ENCODE measurements at places on chromosomes 3 and 15. TPM values are rescaled to one million over a fixed set of nuclear protein-coding genes. Genes with fewer than 3 reads are reported as not detected.

Gene FAM43A
- polyA plus RNA-seq = 3.8 TPM

Gene NAALADL2
- 0.80 TPM for polyA plus RNA-seq

Gene TLE3
- 15.7 TPM for polyA plus RNA-seq

Gene SLC2A2
- not detected for polyA plus RNA-seq

Gene C2CD4A
- polyA plus RNA-seq = 0.24 TPM

Gene ALDH1A3
- polyA plus RNA-seq = 1.8 TPM

Gene ESYT3
- 0.53 TPM for polyA plus RNA-seq

Gene GOLGA6L10
- polyA plus RNA-seq = 0.85 TPM

Gene FAM98B
- 18.6 TPM for polyA plus RNA-seq

Gene VIPR1
- 6.2 TPM for polyA plus RNA-seq

Gene HDDC3
- 19.8 TPM for polyA plus RNA-seq

Gene NR2F2
- polyA plus RNA-seq = 60.4 TPM

Gene SENP5
- 5.3 TPM for polyA plus RNA-seq

Gene FOXB1
- 1.9 TPM for polyA plus RNA-seq

Gene C3orf20
- polyA plus RNA-seq = not detected

Gene SLC38A3
- polyA plus RNA-seq = 18.3 TPM

Gene PRR20G
- polyA plus RNA-seq = not detected

Gene ILDR1
- 1.2 TPM for polyA plus RNA-seq

Gene PLCH1
- 1.1 TPM for polyA plus RNA-seq

Gene NDN
- 64.0 TPM for polyA plus RNA-seq

Gene LMAN1L
- not detected for polyA plus RNA-seq

Gene SLC35G2
- polyA plus RNA-seq = 12.8 TPM

Gene CP
- 8.1 TPM for polyA plus RNA-seq

Gene ACOX2
- polyA plus RNA-seq = 2.5 TPM

Gene RASGRP1
- polyA plus RNA-seq = 1.3 TPM

Gene GUCA1C
- polyA plus RNA-seq = not detected

Gene TMEM212
- polyA plus RNA-seq = not detected

Gene FEZF2
- polyA plus RNA-seq = 4.6 TPM

Gene TNFAIP8L3
- polyA plus RNA-seq = 2.5 TPM

Gene TM4SF1
- 41.2 TPM for polyA plus RNA-seq

Gene CELSR3
- 23.1 TPM for polyA plus RNA-seq

Gene TMEM207
- polyA plus RNA-seq = not detected

Gene UBAP1L
- polyA plus RNA-seq = 1.1 TPM

Gene KCNMB3
- polyA plus RNA-seq = not detected

Gene SGO1
- polyA plus RNA-seq = 4.4 TPM

Gene SCN11A
- not detected for polyA plus RNA-seq

Gene FGF12
- polyA plus RNA-seq = 12.7 TPM

Gene ATP13A4
- 2.7 TPM for polyA plus RNA-seq

Gene CEP97
- polyA plus RNA-seq = 5.7 TPM

Gene COPS2
- 17.2 TPM for polyA plus RNA-seq

Gene CGNL1
- polyA plus RNA-seq = 9.1 TPM

Gene C3orf62
- polyA plus RNA-seq = 2.4 TPM

Gene ACAN
- 0.53 TPM for polyA plus RNA-seq

Gene AGBL1
- not detected for polyA plus RNA-seq

Gene POMGNT2
- 38.5 TPM for polyA plus RNA-seq

Gene ABI3BP
- polyA plus RNA-seq = 4.3 TPM

Gene ZNF501
- polyA plus RNA-seq = 3.3 TPM

Gene ERICH6
- polyA plus RNA-seq = not detected
